ENCODE measurements at places on chromosomes 7 and 10.

DNA sequence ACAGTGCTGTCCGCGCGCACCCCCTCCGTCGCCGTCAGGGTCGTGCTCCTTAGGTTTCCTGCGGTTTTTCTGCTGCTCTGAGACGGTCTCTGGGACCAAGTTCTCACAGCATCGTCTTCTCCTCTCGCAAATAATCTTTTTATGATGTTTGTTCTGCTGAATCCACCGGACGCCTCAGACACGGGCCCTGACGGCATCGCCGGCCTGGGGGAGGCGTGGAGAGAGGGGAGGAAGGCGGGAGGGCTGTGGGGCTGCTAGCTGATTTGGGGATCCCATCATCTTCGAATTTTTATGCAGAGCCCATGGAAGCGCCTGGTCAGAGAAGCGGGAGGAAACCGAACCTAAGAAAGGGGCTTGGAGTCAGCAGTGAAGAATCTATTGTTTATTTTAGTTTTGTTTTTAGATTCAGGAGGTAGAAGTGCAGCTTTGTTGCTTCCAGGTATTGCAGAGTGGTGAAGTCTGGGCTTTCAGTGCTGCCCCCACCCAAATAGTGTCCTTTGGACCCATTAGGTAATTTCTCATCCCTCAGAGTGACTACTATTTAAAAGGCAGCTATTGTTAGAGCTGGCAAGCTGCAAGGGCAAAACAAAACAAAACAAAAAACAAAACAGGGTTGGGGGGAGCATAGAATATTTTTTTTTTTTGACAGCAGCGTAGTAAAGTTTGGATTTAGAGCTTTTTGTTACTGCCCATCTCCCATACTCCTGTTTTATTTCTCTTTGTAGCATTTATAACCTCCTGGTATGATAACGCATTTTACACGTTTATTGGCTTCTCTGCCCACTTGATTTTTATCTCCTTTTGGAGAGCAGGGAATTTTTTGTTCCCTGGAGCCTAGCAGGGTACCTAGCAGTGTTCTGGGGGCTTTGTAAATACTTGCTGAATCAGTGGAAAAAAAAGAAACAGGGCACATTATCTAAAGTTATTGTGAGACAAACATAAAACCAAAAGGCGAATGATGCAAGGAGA lies 92.6 kb downstream of the SPAG6 start:
- H3K4me3 ChIP-seq: peak overlapping the region; percentile 93

DNA sequence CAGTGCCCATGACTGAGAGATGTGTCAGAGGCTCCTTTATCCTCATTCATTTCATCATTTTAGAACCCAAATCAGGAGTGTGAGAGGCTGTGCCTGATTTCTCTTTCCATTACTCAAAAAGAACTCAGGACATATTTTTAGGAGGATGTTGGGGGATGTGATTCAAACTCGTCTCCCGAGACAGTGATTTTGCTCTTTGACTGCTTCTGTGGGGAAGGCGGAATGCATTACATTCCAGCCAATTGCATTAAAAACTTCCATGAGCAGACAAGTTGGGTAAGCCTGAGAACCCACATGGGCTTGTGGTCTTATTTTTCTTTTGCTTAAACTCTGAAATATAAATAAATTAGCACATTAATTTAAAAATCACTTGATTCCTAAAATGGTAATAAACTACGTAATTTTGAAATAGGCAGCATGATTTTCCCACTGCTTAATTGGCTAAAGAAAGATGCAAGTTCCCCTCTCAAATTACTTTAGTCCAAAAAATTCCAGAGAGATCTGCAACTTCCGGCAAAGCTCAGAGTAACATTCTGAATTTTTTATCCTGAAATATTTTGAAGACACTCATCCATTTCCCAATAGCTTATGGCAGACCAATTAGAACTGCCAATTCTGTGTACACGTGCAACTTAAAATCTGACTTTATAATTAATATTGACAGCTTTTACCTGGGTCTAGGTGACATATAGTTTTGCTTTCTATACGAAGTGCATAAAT lies 185.6 kb downstream of the C7orf25 start:
- no peak overlapping the region for H3K27ac ChIP-seq
- no peaks in the 10 kb centered on the region for H3K27me3 ChIP-seq
- H3K4me1 ChIP-seq: no peaks in the 10 kb centered on the region
- H3K4me3 ChIP-seq: no peak overlapping the region
- H3K36me3 ChIP-seq: no peaks in the 10 kb centered on the region
- no peak for DNase-seq

GRCh38 chr10:575402-576129 lies 113.9 kb downstream of the DIP2C start:
- H3K27ac ChIP-seq: no peak overlapping the region
- no peaks in the 10 kb centered on the region for H3K4me1 ChIP-seq

GRCh38 chr10:6314620-6315205 lies 112.0 kb downstream of the PFKFB3 start:
- no peak overlapping the region for H3K27ac ChIP-seq
- H3K4me3 ChIP-seq: no peak overlapping the region
- no peak for DNase-seq
- no peaks in the 10 kb centered on the region for H3K27me3 ChIP-seq

DNA sequence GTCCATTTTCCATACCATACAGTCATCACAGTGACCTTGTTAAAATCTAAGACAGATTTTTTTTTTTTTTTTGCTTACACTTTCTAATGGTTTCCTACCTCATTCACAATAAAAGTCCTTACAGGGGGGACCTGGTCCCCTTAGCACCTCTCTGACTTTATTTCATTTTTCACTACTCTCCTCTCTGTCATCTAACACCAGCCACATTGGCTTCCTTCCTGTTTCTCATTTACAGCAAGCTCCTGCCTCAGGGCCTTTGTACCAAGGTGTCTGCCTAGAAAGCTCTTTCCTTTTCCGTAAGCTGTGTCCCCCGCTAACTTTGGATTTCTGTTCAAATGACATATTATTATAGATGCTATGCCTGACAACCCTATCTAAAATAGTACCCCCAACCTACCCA lies 27.7 kb downstream of the CC2D2B start:
- H3K4me3 ChIP-seq: no peak overlapping the region
- H3K27me3 ChIP-seq: peaks cover 38% of the 10 kb centered on the region
- H3K27ac ChIP-seq: no peak overlapping the region
- no peaks in the 10 kb centered on the region for H3K4me1 ChIP-seq
- DNase-seq: no peak

DNA sequence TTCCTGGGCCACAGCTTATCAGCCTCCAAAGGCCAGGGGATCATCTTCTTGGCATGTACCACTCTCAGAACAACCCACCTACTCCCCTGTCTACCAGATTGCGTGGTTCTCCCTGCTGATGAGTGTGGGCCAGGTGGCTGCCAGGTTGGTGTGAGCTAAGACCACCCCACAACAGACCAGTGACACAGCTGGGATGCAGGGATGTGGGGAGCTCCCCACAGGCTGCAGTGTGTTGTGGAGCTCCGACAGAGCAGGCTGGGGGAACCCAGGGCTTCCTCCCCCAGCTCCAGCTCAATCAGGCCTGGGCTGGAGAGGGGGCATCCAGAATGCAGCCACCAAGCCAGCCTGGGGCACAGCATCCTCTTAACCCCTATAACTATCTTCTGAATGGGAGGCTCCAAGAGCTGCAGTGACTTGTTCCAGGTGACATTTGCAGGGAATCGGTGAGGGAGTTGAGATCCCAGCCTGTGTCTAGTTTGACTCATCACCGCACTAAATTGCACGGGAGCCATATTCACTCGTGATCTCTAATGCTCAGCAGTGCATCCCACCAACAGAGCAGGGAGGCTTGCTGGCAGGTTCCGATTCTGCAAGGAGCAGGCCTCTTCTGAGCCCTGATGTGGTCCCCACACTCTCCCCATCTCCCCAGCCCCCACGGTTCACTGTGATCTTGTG lies 596 bp upstream of the GDF2 start:
- DNase-seq: no peak
- H3K27ac ChIP-seq: no peak overlapping the region
- no peaks in the 10 kb centered on the region for H3K4me1 ChIP-seq

DNA sequence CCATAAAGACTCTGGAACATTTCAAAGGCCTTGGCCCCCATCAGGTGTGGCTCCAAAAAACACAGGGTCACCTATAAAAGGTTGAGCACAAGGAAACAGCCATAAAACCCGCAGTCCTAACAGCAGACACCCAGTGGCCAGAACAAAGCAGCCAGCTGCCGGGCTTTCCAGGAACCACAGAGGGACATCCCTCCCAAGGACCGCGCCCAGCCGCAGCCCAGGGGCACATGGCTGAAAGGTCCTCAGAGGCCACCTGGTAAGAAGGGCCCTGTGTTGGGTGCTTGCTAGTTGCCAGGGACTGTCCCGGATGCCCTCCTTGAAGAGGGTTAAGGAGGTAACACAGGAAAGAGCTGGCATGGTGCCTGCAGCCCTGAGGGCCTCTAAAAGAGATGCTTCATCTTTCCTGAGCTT lies 32.7 kb downstream of the KCNMA1 start:
- peaks cover 3% of the 10 kb centered on the region for H3K36me3 ChIP-seq
- no peak for DNase-seq
- H3K4me3 ChIP-seq: no peak overlapping the region
- H3K4me1 ChIP-seq: peaks cover 6% of the 10 kb centered on the region

- DNase-seq: no peak
- no peak overlapping the region for H3K4me3 ChIP-seq
- no peak overlapping the region for H3K27ac ChIP-seq
- H3K36me3 ChIP-seq: no peaks in the 10 kb centered on the region
- H3K27me3 ChIP-seq: peaks cover 73% of the 10 kb centered on the region
- H3K4me1 ChIP-seq: no peaks in the 10 kb centered on the region
Measured at GRCh38 chr7:137839903-137840779, 6.6 kb downstream of the DGKI start.

GRCh38 chr7:75631711-75632110 lies 107.0 kb downstream of the HIP1 start:
- H3K4me1 ChIP-seq: no peaks in the 10 kb centered on the region
- no peak overlapping the region for H3K4me3 ChIP-seq
- H3K27me3 ChIP-seq: no peaks in the 10 kb centered on the region

DNA sequence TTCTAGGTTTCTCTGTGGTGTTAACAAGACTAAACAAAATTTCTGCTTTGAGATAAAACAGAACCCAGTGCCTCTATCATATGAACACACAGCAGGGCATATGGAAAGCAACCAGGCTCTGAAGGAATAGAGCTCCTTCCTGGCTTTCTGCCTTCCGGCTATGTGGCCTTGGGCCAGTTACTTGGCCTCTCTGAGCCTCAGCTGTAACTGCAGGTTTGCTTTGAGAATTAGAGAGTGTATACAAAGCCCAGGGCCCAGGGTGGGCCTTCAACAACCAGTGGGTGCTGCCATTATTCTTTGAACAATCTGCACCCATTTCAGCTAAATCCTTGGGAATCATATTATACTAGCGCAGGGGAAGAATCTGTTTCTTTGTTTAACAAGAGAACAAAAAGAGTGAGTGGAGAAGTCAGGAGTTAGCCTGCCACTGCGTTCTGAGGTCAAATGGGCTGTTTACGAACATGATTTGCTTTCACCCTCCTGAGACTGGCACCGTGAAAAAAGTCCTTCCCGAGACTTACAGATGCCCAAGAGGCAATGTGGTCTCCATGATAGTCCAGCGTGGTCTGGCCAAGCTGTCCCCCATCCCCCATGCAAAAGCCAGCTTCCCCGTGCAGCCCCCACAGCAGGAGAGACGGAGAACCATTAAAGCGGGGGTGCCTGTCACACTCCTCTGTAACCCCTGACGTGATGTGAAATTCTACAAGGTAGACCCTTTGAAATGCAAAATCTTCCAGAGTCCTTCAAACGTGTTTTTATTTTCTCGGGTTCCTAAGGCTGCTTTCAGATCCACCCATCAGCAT lies 4.9 kb downstream of the FAM53B start:
- H3K36me3 ChIP-seq: peaks cover 54% of the 10 kb centered on the region
- H3K27ac ChIP-seq: peak overlapping the region; percentile 98
- DNase-seq: no peak
- H3K4me1 ChIP-seq: peaks cover 76% of the 10 kb centered on the region

DNA sequence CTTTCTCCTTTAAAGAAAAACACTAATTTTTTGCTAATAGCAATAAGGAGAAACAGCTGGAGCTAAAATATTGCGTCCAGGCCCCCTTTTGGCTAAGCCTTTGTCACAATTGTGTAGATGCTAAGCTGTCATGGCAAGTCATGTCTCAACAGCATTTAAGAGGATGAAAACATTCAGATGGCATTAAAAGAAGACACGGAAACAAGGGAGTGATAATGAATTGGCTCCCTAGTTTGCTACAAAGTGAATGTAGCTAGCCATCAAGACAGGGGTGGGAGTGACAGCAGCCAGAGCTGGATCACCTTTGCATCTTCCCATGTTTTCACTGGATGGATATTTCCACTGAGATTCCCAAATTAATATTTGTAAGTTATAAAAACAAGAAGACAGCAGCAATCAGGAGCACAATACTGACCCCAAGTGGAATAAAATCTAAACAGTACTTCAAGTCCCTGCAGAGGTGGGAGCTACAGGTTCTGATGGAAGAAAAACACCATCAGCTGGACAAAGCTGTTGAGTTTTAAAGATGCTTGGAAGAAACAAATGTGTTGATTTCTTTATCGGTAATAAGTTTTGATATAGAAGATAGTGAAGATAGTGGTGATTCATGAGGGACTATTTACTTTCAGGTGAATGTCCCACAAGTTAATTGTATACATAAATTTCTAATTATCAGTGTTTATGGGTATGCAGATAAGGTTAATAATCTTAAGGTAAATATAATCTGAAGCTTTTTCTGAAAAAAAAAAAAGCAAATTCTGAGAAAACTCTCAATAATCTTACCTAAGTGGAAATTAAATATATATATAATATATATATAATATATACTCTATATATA lies 129.4 kb downstream of the SLC16A9 start:
- DNase-seq: no peak
- H3K36me3 ChIP-seq: no peaks in the 10 kb centered on the region
- no peaks in the 10 kb centered on the region for H3K4me1 ChIP-seq
- peaks cover 10% of the 10 kb centered on the region for H3K27me3 ChIP-seq

- no peak overlapping the region for H3K4me3 ChIP-seq
- H3K27me3 ChIP-seq: peaks cover 40% of the 10 kb centered on the region
- DNase-seq: no peak
- H3K36me3 ChIP-seq: no peaks in the 10 kb centered on the region
- no peak overlapping the region for H3K27ac ChIP-seq
- H3K4me1 ChIP-seq: no peaks in the 10 kb centered on the region
Measured at GRCh38 chr7:136869001-136869961, 829 bp downstream of the CHRM2 start.

- peaks cover 77% of the 10 kb centered on the region for H3K4me1 ChIP-seq
- H3K36me3 ChIP-seq: no peaks in the 10 kb centered on the region
- peak overlapping the region; percentile 30 for H3K4me3 ChIP-seq
- H3K27me3 ChIP-seq: no peaks in the 10 kb centered on the region
- no peak for DNase-seq
- H3K27ac ChIP-seq: no peak overlapping the region
Measured at GRCh38 chr7:131072505-131073091, 255.1 kb upstream of the MKLN1 start.

GRCh38 chr10:17353568-17354300 lies 100.7 kb downstream of the ST8SIA6 start:
- H3K27ac ChIP-seq: no peak overlapping the region
- no peak for DNase-seq
- peaks cover 14% of the 10 kb centered on the region for H3K27me3 ChIP-seq
- no peak overlapping the region for H3K4me3 ChIP-seq

DNA sequence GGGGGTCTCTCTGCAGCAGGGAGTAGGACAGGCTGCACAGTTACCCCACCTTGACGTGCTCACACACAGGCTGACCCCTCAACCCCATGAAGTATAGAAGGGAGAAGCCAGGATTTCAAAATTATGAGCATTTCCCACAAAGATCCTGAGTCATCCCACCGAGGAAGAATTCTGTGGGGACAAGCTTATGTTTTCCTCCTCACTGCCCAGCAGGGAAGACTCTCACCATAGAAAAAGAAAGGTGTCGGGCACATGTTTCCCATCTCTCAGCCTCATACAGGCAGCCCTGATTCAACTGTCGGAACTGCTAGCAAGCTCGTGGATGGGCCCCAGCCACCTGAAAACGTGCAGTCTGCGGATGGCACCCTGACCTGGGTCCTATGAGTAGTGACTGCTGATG lies 499.7 kb upstream of the MKI67 start:
- H3K27ac ChIP-seq: no peak overlapping the region
- no peak overlapping the region for H3K4me3 ChIP-seq
- no peak for DNase-seq
- H3K27me3 ChIP-seq: peaks cover 21% of the 10 kb centered on the region
- no peaks in the 10 kb centered on the region for H3K4me1 ChIP-seq
